ENCODE measurements at places on chromosomes 13 and 19.

DNA sequence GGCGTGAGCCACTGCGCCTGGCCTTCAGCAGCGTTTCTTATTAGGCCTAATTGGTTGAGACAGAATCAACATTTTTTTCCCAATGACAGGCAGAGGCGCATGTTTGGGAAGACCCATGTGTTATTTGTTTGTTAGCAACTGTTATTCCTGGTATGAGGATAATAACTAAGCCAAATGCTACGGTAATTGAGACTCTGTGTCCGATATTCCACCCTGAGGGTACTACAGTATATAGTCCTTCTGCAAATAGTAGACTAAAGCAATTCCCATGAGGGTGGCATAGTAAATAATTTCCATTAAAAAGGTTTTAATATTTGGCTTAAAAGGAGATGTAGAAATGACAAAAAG, 18.4 kb upstream of the CCL25 start:
- DNase-seq: no peak

GRCh38 chr13:75050419-75051046, 431.4 kb downstream of the TBC1D4 start:
- DNase-seq: no peak

- no peak for DNase-seq
These were observed 58.3 kb upstream of the ZNF507 start for GRCh38 chr19:32287086-32287485.

- no peak for DNase-seq
These were observed 512 bp downstream of the RPS19 start for GRCh38 chr19:41860419-41861115.

DNA sequence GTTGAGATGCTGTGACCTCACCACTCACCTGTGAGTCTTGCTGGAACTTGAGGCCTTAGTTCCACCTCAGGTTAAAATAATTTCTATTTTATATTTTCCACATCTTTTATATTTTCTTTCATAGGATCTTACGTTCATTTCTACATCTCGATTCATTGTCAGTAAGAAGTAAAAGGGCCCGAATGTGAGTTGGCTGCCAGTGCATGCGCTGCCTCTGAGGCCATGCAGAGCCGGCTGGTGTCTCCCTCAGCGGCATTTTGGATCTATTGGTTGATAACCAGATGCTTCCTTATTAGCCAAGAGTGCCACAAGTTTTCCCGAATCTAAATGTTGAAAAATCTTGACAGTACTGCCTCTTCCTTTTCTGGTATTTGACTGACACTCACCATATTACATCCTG, 347.3 kb downstream of the TEX29 start:
- DNase-seq: no peak

GRCh38 chr19:11252665-11253355, 9.5 kb downstream of the DOCK6 start:
- no peak for DNase-seq

GRCh38 chr13:32051156-32051555, 19.6 kb downstream of the FRY start:
- no peak for DNase-seq

- DNase-seq: no peak
These were observed 77.8 kb downstream of the ITGBL1 start for GRCh38 chr13:101530293-101530692.

DNA sequence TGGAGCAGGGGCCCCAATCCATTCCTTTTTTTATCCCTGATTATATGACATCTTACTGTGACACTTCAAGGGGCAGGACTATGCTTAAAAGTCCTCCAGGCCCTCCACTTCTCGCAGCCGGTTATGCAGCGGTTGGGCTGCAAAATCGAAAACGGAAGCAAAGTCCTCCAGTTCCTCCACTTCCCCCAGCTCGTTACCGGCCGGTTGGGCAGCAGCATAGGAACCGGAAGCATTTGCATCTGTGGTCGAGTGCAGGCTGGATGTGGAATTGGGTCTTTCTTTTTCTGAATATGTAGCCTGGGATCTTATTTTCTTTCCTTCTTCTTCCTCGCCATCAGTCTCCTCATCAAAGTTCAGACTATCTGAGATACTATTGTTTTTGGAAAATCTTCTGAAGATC, 46.1 kb downstream of the OXGR1 start:
- DNase-seq: no peak

DNA sequence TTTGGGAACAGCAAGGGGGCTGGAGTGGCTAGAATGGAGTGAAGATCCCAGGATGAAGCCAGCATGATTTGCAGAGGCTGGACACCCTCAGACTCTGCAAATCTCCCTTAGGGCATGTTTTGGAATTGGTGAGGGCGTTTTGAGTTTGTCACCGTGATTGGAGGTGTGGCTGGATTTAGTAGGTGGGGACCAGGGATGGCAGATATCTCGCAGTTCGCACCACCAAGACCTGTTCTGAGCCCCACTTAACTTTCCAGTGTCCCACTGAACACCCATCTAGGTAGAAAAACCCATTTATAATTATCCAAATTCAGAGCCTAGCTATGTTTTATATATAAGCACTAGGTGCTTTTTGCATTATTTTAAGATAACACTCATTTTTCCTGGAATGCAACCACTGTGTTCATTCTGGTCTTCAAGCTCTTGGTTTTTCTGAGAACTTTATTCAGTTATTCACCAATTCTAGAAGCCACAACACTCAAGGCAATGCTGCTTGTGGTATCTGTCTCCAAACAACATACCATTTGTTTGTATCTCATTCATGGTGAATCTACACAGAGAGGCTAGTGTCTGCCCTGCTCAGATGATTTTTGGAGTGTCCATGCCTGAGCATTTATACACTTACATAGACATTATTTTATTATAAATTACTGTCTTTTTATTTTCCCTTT, 3.0 kb upstream of the NANOS2 start:
- DNase-seq: no peak

DNA sequence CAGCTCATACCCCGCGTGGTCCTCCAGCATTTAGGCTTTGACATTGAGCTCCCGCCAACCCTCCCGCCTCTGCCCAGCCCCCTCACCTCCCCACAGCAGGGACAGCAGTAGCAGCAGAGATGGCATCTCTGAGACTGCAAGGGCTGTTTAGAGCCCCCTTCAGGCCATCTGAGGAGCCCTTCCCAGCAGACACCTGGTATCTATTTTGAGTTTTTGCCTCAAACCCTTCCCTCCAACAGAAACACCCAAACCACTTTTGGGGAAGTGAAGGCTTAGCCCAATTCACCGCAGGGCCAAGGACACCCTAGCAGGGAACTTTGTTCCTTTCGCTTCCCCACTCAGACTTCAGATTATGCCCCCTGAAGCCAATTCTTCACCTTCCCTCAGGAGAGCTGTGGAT, 6.3 kb upstream of the ZNF175 start:
- DNase-seq: no peak

GRCh38 chr19:42253245-42254088, 1.5 kb downstream of the ERF start:
- peak; percentile 90 for DNase-seq

DNA sequence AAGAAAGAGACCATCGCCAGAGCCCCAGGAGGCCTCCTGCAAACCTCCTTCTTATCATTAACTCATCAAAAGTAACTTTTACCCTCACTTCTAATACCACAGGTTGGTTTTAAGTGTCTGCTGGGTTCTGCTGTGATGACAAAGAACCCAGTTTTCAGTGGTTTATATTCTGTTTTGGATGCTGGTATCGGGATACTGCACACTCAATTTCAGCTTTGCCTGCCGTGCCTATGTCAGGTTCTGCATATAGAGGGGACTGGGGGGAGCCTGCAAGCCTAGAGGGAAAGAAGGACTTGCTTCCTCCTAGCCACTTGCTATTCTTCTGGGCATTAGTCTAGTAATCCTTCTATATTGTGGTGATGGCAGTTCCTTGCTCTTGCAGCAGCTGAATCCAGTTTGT, 242.4 kb downstream of the KCNRG start:
- DNase-seq: no peak

DNA sequence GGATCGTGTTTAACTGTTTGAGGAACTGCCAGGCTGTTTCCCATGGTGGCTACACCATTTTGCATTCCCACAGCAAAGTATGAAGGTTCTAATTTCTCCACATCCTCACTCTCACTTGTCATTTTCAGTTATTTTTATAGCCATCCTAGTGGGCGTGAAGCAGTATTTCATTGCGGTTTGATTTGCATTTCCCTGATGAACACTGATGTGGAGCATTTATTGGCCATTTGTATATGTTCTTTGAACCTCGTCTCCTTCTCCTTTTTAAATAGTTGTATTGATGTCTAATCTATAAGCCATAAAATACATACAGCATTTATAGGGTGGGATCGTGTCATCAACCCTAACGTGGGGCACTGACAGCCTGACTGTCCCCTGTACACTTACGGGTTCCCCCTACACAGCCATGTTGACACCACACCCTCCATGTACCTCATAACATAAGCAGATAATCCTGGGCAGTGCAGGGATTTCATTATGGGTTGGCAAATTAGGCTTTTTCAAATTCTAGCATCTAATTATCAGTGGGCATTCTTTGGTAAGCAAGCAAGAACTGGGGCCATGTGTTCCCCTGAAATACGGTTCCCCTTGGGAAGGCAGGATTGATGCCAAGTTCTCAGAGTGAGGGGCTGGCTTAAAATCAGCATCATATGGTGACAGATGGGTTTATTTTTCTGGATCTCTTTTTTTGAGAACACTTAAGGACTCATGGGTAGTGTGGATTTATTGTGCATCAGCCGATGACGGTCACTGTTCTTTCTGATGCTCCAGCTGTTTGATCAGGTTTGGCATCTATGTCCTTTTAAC, 11.6 kb upstream of the ZBTB45 start:
- no peak for DNase-seq

DNA sequence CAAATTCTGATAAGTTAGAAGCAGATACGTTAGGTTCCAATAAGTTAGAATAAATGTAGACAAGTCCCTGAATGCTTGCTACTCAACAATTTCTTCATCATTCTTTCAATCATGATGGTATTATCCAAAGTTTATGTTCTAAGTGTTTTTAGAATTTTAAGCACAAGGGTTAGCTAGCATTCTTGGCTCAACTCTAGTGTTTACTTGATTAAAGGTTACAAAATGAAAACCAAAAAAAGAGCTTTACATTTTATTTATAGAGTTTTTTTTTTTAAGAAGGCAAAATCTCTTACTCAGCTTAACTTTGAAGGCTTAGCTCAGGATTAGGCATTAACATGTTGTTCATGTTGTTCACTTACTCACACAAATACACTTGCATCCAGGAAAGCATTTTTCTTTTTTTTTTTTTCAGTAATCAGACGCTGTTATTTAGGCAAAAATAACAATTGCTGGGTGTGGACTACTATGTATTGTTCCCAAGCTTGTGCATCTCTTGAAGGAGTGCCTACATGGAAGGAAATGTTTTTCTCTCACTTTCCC, 420.6 kb downstream of the DCT start:
- no peak for DNase-seq
